ENCODE measurements at places on chromosomes 2 and 18. TPM values are rescaled to one million over a fixed set of nuclear protein-coding genes. Genes with fewer than 3 reads are reported as not detected.

The CACNB4 gene
- total RNA-seq = 0.12 TPM

DNA sequence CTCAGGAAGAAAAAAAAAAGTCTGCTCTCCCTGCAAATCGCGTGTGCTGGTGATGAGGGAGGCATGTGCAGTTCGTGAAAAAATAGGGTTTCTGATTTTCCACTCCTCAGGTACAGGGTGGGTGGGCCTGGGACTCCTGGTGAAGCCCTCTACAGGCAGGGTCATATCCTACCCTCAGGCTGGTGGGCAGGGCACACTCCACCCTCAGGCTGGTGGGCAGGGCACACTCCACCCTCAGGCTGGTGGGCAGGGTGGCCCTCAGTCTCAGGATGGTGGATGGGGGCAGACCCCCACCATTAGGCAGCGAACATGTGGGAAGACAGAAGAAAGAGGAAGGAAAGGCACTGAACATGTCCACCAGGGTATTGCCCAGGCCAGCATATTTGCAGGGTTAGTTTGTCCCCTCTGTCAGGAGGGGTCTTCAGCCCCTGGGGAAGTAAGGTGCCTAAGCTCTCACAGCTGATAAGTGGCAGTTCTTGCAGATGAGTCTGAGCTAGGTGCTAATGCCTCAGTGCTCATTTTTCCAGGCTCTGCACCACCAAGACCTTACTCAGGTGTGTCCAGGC is 95.2 kb upstream of the RAB6C start:
- no peak for DNase-seq

- DNase-seq = no peak
Observed at GRCh38 chr2:71462641-71463341, 9.4 kb downstream of the DYSF start.

- DNase-seq = no peak
Observed at GRCh38 chr2:143071185-143071876, 57.9 kb upstream of the ARHGAP15 start.

- no peak for DNase-seq
Observed at GRCh38 chr2:119425620-119426395, 5.8 kb upstream of the TMEM37 start.

The HOXD4 gene
- total RNA-seq = not detected

DNA sequence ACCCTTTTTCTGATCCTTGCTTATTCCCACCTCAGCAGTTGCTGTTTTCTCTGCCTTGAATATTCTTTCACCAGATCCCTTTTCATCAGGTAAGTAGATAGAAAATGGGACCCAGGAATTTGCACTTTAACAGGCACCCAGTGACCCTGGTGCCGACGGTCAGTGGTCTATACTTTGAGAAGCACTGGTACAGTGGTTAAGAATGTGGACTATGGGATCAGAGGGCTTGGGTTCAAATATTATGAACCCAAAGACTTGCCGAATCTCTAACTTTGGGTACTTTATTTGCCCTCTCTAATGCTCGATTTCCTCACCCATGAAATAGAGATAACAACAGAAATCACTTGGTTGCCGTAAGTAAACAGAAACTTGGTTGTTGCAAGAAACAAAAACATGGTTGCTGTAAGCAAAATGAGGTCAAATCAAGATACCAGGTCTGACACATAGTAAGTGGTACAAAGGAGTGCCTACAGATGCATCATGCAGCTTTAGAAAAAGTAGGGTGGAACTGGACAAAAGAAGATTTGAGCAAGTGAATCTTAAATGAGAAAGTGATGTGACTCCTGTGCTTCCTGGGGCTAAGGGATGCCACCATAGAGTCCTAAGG is 69.5 kb upstream of the GLS start:
- no peak for DNase-seq

- no peak for DNase-seq
Observed at GRCh38 chr2:100800915-100801314, 19.0 kb upstream of the NPAS2 start.

DNA sequence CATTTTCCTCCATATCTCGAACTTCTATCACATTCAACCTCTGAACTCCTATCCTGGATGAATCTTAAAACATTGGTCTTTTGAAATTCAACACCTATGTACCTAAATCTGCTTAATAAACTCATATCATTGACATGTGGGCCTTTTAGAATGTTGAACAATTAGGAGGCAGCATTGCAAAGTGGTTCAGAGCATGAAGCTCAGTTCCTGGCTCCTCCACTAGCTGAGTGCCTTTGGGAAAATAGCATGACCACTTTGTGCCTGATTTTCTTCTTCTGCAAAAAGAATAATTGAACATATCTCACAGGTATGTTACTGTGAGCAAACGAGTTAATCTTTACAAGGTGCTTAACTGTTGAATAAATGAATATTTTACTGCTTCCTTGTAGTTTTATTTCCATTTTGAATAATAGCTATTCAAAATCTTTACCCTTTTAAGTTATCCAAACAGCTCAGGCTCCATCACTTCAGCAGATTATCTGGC is 14.3 kb upstream of the ITPRID2 start:
- DNase-seq = no peak

DNA sequence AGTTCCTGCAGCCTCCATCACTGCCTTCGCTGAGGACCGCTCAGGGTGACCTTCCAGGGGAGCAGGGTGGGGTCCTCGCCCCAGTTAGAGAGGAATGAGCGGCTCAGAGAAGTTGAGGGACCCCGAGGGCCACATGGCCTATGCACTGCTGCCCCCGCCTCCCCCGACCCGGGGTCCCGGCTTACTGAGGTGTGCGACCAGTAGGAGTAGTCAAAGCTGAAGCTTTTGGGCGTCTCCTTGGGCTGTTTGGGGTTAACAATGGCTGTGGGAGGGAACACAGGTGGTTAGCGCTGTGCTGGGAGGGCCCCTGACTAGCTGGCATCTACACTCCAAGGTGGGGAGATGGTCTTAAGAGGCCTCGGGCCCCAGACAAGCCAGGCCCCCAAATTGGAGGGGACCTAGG is 31.0 kb downstream of the KIF1A start:
- no peak for DNase-seq

DNA sequence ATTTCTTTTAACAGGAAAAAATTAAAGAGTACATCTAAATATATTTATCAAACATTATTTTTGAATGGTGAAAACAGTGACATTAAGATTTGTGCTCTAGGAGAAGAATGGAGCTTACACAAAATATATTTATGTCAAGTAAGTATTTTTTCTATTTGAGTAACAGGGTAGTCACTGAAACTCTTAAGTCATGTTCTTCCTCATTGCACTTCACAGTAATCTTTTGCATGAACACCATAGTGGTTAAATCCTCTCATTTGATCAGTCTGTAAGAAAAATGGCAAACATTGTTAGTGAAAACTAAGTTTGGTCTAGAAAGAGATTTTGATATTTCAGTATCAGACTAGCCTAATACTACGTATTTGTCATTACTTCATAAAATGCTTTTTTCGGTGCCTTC is 8.1 kb downstream of the GMCL1 start:
- DNase-seq = no peak

- DNase-seq = no peak
Observed at GRCh38 chr2:73895473-73895872, 2.7 kb downstream of the ACTG2 start.

The NRP2 gene
- 7.9 TPM for total RNA-seq

GRCh38 chr2:47811668-47812067 is 28.7 kb downstream of the MSH6 start:
- no peak for DNase-seq

The FRZB gene
- total RNA-seq = 2.0 TPM

DNA sequence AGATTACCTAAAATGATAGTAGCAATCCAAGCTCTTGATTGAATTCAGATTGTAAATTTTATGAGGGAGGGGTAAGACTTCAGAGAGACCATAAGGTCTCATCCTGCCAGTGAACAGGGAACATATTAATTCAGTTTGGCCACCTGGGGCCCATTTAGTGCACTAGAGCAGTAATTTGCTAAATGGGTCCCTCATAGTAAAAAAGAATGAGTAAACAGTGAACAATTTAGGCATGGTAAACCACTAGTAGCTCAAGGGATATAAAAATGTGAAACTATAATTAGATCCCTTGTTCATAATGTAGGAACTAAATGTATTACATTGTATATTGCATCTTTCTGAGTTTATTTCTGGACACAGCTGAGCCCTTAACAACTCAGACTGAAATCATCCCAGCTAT is 4.9 kb upstream of the PHLPP1 start:
- no peak for DNase-seq

The DLGAP1 gene
- 17.3 TPM for total RNA-seq

GRCh38 chr2:108637304-108637669 is 82.0 kb upstream of the RANBP2 start:
- no peak for DNase-seq

- DNase-seq = no peak
Observed at GRCh38 chr2:231590614-231591013, 2.0 kb upstream of the TEX44 start.

The TUBA3E gene
- not detected for total RNA-seq

- DNase-seq = peak; percentile 74
Observed at GRCh38 chr2:121382744-121383143, 97.7 kb upstream of the TFCP2L1 start.

The FOXI3 gene
- not detected for total RNA-seq

The FAM161A gene
- total RNA-seq = 8.6 TPM

The SERPINB4 gene
- total RNA-seq = not detected

GRCh38 chr2:141468761-141469160 is 662.1 kb downstream of the LRP1B start:
- no peak for DNase-seq

The NETO1 gene
- total RNA-seq = not detected

The SLC9A4 gene
- total RNA-seq = not detected

DNA sequence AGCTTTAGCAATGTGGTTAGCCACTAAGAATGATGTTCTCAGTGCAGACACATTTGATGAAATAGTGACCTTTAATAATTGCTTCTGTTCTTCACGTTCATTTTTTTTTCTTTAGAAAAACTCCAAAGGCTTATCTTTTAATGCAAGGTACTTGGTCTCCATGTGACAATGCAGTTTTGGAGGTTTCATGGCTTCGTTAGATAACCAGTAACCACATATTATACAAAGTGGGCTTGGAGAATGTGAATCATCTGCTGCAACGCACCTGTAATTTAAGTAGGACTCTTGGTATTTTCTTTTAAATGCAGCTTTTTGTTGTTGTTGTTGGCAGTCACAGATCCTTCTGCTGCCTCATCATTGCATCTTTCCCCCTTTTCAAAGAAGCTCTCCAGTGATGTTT is 1606.3 kb downstream of the SUCLG1 start:
- no peak for DNase-seq

DNA sequence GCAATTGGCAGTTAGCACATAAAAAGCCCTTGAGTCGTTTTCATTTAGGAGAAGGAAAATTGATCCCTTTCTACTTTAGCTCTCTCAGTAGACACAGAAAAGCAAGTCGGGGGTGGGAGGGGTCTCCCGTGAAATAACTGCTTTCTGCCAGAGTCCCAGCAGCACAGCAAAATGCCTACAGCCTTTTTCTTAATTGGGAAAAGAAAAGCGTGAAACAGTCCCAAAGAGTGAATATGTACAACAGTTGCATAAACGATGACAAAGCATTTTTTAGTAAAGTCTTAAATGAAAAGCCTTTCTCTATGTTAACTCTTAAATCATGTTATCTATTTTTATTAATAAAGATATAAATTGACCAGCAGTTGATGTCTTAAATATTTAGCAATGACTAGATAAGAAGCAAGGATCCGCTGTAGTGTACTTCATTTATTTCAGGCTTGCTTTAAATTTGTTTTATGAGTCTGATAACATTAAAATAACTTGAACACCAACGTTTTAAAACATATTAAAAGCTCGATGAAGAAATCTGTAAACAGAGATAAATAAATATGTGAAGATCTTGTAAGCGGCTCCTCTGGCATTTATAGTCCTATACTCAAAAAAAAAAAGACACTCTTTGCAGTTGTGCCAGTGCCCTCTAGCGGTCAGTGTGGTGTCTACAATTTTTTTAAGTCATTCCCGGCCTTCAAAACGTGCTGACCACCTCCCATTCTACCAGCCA is 42.3 kb upstream of the ATIC start:
- DNase-seq = peak; percentile 70

DNA sequence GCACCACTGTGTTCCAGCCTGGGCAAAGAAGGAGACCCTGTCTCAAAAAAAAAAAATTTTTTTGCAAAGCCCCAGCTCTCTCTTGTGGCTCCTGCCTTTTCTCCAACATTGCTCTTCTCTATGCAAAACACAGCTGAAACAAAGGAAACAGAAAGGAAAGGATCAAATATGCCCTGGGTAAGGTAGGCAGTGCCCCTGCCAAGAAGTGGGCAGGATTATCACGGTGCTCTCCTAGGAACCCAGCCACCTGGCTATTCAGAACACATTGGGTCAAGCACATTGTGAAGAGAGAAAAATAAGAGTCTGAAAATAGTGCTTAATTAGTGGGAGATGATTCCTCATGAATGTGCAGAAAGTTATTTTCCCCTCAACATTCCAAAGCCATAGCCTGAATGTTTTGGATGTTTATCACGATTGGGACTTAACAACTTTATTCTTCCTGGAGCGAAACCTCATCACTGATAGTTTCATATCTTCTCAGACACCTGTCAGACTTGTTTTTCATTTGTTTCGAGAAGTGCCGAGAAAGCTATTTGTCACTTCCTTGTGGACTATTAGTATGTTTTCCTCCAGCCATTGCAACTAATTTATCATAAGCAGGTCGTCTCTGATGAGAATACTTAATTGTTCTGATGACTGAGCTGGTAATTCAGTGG is 42.7 kb upstream of the RPL31 start:
- DNase-seq = peak; percentile 35

The FSHR gene
- total RNA-seq = not detected

The CPLX4 gene
- not detected for total RNA-seq

The SKA1 gene
- total RNA-seq = 32.6 TPM

The ITGA4 gene
- 0.18 TPM for total RNA-seq

GRCh38 chr2:43269706-43270105 is 43.3 kb upstream of the ZFP36L2 start:
- DNase-seq = peak; percentile 27

Measured in G401 (cell line).